ENCODE measurements at places on chromosomes 16 and 17. TPM values are rescaled to one million over a fixed set of nuclear protein-coding genes. Genes with fewer than 3 reads are reported as not detected.

DNA sequence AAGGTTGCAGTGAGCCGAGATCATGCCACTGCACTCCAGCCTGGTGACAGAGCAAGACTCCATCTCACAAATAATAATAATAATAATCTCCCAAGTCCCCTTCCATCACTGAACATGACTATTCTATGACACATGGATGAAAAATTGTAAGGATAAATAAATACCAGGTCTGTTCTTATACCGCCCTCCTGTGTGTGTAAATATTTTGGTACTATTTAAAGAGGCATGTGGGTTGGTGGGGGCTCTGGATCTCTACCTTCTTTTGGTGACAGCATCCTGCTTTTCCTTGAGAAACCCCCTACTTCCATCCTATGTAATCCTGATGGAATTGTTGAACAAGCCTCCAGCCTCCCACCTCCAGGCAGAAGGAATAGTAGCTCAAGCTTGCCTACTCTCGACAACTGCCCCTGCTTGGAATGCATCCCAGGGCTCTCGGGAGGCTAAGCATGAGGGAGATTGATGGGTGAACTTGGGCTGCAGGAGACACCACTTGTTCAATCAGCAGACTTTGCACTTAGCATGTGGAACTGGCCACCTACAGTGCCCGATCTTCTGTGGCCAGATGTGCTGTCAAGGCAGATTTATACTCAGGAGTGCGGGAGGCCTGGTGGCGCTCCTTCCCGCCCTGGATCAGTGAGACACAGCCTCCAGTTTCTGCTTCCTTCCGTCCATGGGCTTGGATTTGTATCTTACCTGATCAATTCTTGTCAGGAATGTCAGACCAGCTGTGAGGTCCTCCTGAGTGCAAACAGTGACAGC is 287.4 kb downstream of the SLC39A11 start:
- DNase-seq: no peak

DNA sequence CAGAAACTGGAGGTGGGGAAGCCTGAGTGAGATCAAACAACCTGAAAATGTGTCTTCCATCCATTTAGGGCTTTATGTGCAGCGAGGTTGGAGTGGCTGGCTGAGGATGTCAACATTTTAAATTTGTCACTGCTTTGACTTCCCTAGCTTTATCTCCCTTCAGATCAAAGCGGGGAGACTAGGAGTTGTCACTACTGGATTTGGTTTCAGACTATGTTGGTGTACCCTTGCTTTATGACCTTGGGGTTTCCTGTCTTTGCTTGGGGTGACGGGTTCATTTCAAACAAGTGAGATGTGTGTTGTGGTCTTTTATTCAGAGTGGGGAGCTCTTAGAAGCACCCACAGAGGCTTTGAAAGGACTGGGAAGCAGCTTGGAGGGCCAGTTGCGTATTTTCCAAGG is 25.6 kb downstream of the MSI2 start:
- DNase-seq: no peak

- DNase-seq: no peak
Measured at GRCh38 chr17:64413513-64413912, 22.9 kb upstream of the PECAM1 start.

DNA sequence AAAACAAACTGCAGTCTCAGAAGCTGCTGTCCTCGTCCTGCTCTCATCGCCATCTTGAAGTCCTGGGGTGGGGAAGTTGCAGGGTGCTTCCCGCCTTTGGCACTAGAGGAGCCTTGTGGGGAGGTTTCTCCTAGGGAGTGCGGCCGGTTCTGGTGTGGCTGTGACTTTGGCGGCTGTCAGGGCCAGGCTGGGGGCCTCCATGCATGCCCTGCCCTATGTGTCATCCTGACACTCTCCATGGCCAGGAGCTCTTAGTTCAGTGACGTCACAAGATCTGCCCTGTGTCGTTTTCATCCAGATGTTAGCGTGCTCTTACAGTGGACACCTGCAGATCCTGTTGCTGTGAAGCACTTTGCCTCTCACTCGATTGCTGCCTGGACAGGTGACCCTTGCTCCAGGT is 49.6 kb downstream of the PLD6 start:
- no peak for DNase-seq

The GP1BA gene
- total RNA-seq: not detected

DNA sequence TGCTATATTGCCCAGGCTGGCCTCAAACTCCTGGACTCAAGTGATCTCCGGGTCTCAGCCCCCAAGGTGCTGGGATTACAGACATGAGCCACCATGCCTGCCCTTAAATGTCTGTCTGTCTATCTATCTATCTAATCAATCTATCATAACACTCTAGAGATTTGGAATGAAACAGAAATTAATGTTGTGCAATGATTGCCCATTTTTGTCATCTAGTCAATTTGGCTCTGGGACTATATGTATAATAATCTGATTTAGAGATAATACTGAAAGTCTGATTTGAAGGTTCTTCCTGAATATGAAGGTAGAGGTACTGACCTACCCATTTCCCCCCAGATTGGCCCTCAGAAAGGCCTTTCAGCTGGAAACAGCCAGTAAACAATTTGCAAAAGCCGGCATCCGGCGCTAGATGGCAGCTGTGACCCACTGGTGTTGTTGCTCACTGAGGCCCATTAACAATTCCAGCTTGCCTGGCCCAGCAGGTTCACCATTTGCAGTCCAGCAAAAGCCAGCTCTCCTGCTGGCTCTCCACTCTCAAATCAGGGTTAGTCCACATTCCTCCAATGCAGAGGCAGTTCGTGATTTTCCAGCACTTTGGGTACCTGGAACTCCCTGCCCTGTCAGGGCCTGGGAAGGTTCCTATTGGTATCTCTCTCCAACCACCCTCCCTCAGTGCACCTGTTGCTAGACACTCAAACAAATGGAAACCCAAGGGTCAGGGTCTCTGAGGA is 22.9 kb upstream of the C16orf87 start:
- DNase-seq: peak; percentile 90

DNA sequence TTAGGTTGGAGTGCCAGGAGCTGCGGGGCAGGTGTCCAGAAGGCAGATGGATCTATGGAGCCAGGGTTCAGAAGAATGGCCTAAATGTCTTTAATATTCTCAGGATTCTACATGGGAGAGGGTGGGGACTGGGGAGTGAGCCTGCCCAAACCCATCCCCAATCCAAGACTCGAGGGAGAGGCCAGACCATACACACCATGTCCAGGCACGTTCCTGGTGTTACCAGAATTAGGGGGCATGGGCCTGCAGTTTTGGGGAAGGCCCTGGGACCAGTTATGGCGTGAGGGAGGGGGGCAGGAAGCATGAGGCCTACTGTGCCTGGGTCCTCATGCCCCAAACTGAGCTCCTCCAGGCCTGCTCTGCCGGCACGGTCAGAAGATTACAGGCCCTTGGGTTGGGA is 1.9 kb downstream of the TAX1BP3 start:
- no peak for DNase-seq

- DNase-seq: no peak
Measured at GRCh38 chr17:34001246-34001645, 253.8 kb upstream of the CCL2 start.

Data from sciatic nerve (tissue), 2 donors.